ENCODE measurements at places on chromosomes 2 and 18. TPM values are rescaled to one million over a fixed set of nuclear protein-coding genes. Genes with fewer than 3 reads are reported as not detected.

DUSP2 gene
- total RNA-seq = 4.1 TPM

OTOF gene
- 1.4 TPM for total RNA-seq

SERPINB3 gene
- not detected for total RNA-seq

C2orf15 gene
- 5.5 TPM for total RNA-seq

SLC5A7 gene
- 3.1 TPM for total RNA-seq

CACNB4 gene
- total RNA-seq = 75.6 TPM

TXNDC2 gene
- not detected for total RNA-seq

GCG gene
- not detected for total RNA-seq

DNA sequence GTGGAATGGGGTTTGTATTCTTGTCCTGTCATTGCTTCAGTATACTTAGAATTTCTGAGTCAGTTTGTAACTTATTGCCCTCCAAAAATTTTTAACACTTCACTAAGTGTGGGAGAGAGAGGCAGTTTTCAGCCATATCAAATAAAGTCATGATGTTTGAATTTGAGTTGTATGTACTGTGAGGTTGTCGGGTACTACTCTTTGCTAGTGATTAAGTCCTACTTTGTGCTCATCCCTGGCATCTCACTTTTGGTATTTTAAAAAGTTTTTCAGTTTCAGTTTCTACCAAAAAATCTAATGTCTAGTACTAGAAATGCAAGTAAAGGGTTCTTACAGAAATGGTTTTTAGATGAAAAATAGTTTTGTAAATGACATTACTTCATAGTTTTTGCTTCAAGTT is 40.7 kb downstream of the EIF5B start:
- DNase-seq = no peak

DNA sequence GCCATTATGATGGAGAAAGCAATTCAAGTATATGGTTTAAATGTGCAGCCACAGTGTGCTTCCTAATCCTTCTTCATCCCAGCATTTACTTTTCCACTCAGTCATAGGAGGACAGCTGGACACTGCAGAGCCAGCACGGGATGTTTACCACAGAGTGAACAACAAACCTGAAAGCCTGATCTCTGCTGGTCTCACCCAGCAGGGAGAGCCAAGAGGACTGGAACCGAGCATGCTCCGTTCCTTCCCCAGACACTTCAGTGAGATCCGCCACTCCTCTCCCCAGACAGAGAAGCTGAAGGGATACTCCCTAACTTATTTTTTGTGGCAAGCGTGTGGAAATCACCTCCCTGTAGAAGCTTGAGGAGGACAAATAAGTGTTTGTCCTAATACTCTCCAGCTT is 23.2 kb upstream of the GORASP2 start:
- DNase-seq = no peak

DNA sequence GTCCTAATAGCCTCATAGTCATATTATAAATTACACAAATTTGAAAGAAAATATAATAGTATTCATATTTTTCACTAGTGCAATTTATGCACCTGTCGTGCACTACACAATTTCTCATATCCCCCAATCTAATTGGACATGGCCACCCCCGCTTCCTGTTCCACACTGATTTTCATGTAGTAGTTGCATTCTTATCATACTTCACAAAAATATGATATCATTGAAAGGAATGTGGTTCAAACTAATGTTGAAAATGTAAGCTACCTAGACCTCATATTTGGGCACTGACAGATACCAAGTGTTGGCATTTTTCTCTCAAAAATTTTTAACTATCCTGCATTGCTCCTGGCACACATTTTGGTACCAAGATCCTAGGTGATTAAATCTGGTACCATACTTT is 985.5 kb upstream of the POU3F3 start:
- DNase-seq = no peak

DNA sequence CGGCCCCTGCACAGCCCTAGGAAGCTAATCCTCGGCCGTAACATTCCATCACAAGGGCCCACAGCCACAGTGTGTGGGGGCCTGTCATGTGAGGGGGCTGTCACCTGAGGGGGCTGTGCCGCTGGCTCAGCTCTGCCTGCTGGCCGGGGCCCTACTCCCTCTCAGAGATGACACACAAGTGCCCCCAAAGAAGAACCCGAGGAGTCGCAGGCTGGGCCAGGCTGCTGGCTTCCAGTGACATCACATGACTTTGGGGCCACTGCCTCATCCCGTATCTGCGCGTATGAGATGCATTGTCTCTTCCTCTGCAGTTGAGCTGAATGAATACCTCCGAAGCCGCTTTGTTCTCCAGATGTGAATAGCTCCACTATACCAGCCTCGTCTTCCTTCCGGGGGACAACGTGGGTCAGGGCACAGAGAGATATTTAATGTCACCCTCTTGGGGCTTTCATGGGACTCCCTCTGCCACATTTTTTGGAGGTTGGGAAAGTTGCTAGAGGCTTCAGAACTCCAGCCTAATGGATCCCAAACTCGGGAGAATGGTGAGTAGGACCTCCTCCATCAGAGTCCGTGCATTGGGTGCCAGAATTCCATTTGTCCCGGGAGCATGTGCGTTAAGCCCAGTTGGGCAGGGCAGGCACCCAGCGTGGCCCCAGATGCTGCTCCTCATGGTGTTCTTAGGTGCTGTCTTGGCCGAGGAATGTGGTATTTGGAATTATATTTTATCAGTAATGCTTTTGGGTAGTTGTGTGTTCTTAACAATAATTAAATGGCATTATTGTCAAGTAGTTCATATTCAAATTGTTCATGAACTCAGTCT is at the start of gene CNDP1:
Gene CNDP1 (plus strand): TSS at position 351 of the 820 bp plus-strand sequence. CDS start 168 bp downstream, at position 519.
- no peak for DNase-seq

- peak; percentile 58 for DNase-seq
Measured at GRCh38 chr2:128394007-128394730, 75.5 kb upstream of the HS6ST1 start.

DNA sequence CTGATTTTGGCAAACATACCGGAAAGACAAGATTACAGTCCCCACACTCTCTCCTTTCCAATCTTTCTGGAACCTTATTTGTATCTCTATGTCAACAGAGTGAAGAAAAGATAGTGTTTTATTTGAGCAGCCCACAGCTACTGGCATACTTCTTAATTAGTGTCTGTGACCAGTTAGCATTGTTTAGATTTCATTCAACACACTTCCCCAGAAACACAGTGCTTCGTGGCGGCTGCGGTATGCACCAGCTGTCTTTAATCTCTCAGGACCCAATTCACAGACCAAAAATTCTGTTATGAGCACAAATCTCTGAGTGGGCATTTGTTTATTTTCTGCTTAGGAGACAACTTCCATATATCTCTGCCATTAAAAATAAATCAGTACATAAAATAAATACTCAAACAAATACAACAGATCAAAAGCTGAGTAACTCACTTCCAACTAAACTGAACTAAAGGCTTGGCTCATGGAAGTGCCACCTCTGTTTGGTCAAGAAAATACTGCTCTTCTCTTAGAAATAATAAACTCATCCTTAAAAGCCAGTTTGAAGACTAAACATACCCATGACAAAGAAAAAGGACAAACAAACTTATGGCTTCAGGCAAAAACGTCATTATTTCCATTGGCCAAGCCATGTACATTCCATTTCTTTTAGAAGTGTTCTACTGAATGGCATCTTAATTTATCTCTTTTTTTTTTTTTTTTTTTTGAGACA is 392.4 kb downstream of the TXNL1 start:
- no peak for DNase-seq

DNA sequence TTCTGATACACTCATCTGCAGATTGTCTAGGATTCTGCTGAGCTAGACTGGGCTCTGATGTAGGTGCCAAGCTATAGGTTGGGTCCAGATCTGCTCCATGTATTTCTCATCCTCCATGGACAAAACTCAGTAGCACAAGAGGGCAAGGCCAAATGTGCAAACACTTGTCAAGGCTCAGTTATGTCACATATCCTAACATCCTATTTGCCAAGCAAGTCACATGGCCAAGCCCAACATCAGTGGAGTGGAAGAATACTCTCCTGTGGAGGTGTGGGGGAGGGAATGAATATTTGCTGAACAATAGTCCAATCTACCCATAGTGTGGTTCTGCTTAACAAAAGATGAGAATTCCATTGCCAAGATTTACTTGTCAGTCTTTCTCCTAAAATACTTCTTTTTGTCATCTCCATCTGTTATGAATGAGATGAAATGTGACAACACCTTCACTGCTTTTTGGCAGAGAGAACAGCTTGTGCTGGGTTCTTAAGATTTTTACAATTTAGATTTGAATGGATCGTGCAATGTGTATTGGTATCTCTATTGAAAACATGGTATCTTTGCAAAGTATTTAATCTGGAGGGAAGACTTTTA is 89.9 kb downstream of the OXER1 start:
- DNase-seq = peak; percentile 12

- DNase-seq = no peak
Measured at GRCh38 chr2:55428258-55428657, 8.6 kb upstream of the CCDC88A start.

GRCh38 chr18:4040391-4041092 is 414.6 kb downstream of the DLGAP1 start:
- DNase-seq = no peak

GRCh38 chr2:157420771-157421323 is 23.0 kb downstream of the CYTIP start:
- DNase-seq = no peak

DNA sequence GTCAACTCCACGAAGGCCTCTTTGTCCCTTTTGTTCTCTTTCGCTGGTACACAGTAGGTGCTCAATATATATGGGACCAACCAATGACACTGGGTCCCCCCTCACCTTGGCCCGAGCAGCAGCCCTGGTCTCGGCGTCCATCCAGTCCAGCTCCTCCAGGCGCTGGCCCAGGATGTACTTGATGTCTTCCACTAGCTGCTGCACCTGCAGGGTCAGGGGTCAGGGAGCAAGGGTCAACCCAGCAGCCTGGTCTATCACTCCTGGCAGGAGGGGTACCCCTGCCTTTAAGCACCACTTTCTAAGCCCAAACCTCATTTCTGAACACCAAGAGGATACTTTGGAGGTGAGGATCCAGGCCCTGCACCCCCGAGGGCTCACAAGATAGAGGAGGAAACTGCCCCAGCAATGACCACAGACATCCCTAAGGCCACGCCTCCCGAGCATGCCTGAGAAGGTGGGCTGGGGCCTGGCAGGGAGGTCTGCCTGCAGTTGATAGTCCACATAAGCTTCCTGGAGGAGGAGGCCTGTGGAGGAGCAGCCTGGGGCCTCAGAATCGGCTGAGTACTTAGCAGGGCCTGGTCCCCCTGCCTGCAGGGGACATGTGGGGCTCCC is 4.2 kb downstream of the ECEL1 start:
- no peak for DNase-seq

Data from cerebellum (tissue), 4 donors.